ENCODE measurements at places on chromosomes 6 and 20.

GRCh38 chr20:313948-314347 is 11.4 kb upstream of the SOX12 start:
- DNase-seq, result no peak

- no peak for DNase-seq
These were observed 231.4 kb downstream of the FOXC1 start for GRCh38 chr6:1841136-1841535.

DNA sequence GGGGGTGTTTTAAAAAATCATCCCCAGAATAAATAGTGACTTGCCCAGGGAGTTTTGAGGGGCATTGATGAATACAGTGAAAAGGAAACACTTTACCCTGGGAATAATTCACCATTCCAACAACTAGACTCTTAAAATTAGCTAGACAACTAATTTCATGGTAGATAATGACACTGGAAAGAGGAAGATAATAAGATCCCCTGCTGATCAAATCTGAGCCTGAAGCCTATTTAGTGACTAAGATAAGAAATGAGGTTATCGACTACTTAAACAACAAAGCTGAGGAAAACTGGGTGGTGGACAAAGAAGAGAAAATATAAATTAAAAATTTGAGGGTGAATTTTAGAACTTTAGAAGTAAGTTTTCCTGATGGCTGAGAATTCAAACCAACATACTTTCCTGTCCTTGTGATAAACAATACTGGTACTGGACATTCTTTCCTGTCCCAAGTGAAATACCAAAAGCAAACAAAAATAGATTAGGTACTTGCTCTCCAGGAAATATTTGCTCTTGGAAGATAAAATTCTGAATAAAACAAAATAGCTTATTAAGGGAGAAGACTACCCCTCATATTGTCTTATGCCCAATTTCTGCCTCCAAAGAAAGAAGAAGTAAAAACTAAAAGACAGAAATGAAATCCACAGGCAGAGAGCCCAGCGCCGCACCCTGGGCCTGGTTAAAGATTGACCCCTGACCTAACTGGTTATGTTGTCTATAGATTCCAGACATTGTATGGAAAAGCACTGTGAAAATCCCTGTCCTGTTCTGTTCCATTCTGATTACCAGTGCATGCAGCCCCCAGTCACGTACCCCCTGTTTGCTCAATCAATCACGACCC is 64.0 kb upstream of the ADGRF4 start:
- DNase-seq, result no peak

GRCh38 chr6:90401933-90402830 is 105.5 kb upstream of the BACH2 start:
- no peak for DNase-seq

GRCh38 chr20:62133864-62134263 is 9.3 kb downstream of the PSMA7 start:
- no peak for DNase-seq

GRCh38 chr20:23438661-23439060 is 824 bp upstream of the CSTL1 start:
- no peak for DNase-seq

GRCh38 chr6:14817074-14817473 is 428.8 kb upstream of the JARID2 start:
- no peak for DNase-seq

GRCh38 chr6:163345931-163346330 is 68.6 kb upstream of the QKI start:
- DNase-seq, result no peak

DNA sequence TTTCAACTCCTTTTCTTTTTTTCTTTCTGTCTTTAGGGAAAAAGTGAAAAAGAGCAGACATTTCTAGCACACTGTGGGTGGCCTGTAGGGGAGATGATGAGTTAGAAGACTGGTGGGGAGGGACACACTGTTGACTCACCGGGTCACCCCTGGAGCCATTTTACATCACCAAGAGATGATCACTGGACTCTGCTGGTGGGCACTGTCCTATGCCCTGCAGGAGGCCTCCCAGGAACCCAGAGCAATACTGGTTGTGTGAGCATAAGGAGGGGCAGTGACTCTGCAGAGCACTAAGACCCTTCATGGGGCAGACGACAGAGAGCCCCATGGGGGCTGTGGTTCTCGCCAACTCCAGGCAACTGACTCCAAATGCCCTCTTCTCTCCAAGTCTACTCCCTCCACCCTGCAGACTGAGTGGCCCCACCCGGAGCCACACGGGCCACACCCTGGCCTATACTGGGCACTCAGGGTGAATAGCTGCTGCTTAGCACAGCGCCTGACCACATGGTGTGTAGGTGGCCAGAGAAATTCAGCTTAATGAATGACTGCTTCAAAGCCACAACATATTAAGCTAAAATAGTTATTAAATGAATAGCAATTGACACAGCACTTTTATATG is 177.5 kb downstream of the CDC5L start:
- DNase-seq, result no peak

GRCh38 chr6:43833223-43833995 is 63.4 kb downstream of the VEGFA start:
- DNase-seq, result no peak

- DNase-seq, result no peak
These were observed 67.2 kb upstream of the TBC1D7 start for GRCh38 chr6:13395272-13396237.

DNA sequence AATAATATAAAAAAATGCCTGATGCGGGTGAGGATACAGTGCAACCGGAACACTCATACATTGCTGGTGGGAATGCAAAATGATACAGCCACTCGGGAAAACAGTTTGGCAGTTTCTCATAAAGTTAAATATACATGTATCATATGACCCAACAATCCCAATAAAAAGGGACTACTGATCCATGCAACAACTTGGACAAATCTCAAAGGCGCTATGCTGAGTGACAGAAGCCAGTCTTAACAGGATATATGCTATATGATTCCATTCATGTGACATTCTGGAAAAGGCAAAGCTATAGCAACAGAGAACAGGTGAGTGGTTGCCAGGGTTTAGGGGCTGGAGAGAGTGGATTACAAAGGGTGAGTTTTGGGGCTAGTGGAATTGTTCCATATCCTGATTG is 170.2 kb upstream of the MLN start:
- DNase-seq, result no peak

DNA sequence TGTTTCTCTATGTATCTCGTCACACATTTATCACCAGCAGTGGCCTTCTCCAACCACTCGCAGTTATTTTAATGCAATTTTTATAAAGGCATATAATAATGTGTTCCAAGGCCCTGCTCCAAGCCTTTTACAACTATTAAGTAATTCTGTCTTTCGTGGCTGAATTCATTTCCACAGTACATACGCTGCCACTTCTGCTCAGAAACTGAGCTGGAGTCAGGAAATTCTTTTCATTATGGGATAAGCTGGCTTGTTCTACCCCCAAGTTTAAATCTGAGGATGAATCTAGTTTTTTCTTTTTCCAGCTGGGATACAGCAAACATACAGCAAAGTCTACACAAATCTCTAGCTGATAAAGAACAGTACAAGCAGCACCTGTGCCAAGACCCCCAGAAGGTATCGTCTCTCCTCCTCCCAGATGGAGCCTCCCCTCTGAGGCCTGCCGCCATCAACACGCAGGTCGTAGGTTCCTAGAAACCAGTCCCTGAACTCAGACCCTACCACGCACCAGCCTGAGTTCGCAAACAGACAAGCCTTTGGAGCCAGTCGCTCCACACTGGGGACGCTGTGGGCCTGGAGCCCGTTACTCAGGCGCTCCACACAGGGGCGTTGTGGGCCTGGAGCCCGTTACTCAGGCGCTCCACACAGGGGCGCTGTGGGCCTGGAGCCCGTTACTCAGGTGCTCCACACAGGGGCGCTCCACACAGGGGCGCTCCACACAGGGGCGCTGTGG is 263.5 kb downstream of the THBS2 start:
- no peak for DNase-seq

GRCh38 chr20:10626896-10627295 is 46.9 kb downstream of the JAG1 start:
- DNase-seq, result no peak

DNA sequence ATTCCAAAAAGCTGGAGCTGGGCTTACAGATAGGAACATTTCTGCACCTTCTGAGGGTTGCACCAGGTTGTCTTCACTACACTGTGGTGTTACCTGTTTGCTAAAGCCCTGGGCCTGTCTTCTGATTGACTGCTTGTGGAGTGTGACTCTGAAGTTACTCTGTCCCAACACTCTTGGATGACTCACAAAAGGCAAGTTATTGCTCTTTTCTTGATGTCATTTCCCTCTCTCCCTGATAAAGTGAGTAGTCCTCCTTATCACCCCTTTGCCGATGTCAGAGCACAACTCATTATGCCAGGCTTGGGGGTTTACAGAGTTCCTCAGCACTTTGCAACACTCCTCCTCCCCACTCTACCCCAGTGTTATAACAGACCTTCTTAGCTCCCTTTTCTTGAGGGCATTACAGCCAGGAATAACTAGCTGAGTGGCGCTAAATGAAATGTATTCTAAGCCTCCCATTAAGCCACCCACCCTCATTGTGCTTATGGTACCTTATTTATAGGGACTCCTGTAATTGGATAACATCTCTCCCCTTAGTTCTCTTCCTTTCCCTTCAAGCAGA is 36.1 kb upstream of the NKX2-4 start:
- DNase-seq, result no peak

GRCh38 chr6:23243854-23244253 is 674.5 kb downstream of the HDGFL1 start:
- DNase-seq, result no peak

- no peak for DNase-seq
These were observed 268.3 kb downstream of the CD109 start for GRCh38 chr6:73964241-73964854.

- DNase-seq, result no peak
These were observed 35.5 kb downstream of the HLA-F start for GRCh38 chr6:29758761-29759160.

- DNase-seq, result no peak
These were observed 1.7 kb upstream of the GMPR start for GRCh38 chr6:16236631-16237199.

DNA sequence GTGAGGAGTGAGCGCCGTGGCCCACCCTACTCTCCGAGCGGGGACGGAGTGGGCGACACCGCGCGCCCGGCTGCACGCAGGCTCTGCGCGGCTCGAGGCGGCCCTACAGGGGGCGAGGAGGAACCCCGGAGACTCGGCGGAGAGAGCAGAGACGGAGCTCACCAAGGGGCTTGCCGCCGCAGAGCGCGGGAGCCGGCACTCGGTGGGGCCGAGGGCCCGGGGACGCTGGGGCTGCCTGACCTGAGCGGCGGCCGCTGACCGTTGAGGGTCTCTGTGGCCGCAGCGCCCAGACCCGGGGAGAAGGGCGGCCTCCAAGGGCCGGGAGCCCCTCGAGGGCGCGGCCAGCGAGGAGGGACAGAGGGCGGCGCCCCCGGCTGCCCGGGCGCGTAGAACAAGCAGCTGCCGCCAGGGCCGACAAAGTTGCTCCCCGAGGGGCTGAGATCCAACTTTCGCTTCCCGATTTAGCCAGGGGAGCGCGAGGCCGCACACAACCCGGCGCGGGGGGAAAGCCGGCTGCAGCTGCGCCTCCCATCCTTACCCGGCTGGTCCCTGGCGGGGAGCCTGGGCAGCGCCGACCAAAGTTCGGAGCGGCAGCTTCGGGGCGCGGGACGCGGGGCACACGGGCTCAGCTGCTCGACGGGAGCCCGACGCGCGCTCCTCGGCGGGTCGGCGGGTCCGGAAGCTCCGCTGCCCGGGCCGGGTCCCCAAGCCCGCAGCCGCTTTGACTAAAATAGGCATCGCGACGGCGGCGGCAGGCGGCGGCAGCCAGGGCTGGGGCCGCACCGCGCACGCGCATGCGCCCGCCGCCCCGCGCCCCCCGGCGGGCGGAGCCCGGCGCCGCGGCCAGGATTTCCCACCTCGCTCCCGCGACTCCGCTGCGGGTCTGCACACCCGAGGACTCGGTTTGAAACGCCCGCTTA is 43.1 kb downstream of the POPDC3 start:
- DNase-seq, result peak; percentile 34

DNA sequence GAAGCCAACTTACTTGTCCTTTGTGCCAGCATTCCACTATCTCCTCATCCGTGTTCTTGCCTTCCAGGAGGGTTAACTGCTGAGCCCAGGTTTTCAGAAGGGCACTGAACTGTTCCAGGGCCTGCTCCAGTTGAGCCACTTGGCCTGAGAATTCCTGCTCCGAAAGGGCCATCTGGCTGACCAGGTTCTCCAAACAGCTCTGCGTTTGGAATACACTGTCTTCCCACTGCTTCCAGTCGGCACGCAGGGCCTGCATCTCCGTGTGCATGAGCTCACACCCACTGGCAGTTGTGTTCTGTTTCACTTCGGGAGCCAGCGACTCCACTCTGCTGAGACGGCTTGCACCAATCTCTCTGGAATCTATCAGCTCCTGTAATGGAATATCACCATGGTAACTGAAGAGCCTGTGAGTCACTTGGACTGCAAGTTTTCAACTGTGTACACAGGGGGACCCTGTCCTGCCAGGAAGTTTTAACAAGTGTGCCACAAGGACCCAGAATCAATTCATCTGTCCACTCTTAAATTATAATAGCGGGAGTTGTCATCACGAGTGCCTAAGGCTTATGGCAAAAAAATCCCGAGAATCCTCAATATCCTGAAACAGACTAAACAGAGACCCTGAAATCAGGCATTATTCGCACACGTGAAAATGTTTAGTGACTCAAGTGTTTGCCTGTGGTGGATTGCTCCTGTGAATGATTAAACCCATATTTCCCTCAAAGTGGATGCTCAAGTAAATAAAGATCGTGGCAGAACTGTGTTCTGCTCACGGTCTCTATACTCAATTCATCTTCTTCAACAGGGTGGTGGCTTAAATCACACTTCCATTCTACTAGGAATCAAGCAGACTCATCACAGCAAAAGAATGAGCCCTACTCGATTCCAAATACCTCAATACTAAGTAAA is 255.9 kb downstream of the SYNE1 start:
- no peak for DNase-seq

- no peak for DNase-seq
These were observed 20.6 kb upstream of the REV3L start for GRCh38 chr6:111503660-111504059.

DNA sequence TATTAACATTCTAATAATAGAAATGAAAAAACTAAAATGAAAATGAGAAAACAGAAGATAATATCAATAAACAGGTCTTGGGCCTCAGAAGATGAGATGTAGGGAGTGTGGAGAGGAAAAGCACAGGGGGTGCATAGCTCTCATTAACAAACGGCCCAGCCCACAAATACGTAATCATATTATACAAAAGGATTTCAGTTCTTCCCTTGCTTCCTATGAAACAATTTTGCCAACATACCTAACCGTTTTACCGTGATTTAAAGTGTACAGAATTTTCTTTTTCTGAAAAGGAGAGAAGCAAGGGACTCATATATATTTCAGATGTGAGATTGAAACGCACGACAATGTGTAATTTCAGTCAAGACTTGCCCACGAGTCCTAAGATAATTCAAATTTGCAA is 136.0 kb downstream of the HFE start:
- DNase-seq, result no peak

DNA sequence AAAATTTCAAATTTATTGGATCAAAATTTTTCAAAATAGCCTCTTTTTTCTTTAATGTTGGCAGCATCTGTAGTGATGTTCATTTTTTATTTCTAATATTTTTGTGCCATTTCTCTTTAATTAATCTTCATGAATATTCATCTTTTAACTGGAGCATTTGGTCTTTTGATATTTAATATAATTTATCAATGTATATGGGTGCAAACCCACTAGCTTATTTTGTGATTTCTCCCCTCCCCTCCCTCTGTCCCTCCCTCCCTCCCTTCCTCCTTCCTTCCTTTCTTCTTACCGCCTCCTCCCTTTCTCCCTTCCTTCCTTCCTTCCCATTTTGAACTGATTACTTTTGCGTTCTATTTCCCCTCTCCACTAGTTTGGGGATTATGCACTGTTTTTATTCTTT is 49.2 kb downstream of the TGM2 start:
- no peak for DNase-seq

GRCh38 chr20:9508240-9508661 is 6.1 kb upstream of the LAMP5 start:
- no peak for DNase-seq

Data from activated CD4-positive, CD25-positive, alpha-beta regulatory T cell treated with anti-CD3 and anti-CD28 coated beads, Interleukin-2, amount 50 U/mL, for 72 hours (primary cell).